Cardiac fibroblast (primary cell): ENCODE measurements at places on chromosomes 6 and 20.

GRCh38 chr6:17485181-17485580 lies 91.8 kb downstream of the CAP2 start:
- DNase-seq: no peak

DNA sequence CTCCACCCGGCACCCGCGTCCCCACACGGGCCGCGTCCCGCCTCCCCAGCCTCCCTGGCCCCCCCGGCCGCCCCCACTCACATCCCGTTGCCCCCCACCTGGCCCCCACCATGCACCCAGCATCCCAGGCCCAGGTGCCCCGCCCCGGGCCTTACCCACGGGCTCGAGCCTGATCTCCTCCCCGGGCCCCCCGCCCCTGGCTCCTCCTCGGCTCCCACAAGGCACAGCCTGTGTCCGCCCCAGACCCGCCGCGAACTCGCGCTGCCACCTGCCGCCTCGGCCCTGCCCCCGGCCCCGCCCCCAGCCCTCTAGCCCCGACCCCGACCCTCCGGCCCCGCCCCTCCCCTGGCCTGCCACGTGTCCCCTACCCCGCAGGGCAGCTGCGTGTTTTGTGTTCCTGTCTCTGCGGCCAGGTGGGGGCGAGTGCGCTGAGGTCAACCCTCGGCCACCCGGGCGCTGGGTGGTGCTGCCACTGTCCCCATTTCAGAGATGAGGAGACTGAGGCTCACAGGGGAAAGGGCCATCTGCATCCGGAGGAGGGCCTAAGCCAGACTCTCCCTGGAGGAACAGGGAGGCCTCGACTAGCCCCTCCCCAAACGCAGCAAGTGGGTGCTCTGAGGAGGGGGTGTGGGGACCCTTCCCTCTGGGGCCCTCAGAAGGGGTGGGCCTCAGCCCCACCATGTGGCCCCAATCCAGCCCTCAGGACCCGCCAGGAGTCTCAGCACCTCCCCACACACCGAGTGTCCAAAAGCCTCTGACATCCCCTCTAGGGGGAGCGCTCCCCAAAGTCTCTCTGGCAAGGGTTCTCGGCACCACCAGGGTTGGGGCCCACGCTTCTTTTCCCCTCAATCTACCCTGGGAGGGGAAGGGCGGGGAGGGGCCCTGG lies 99.8 kb downstream of the TAF4 start:
- no peak for DNase-seq

DNA sequence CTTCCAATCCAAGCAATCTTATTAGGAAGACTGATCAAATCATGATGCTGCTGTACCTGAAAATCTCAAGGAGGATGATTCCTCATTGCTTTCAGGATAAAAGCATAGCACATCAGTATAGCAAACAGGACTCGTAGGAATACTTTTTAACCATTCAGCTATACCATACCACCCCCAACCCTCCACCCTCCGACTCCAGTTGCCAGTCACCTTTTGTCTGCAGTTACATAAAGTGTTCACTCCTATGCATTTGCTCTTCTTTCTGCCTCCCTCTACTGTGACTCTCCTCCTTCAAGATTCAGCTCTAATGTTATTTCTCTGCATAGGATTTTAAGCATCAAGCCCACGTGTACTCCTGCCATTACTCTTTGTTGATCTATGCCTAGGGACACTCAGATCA lies 124.7 kb upstream of the KCNQ5 start:
- no peak for DNase-seq

DNA sequence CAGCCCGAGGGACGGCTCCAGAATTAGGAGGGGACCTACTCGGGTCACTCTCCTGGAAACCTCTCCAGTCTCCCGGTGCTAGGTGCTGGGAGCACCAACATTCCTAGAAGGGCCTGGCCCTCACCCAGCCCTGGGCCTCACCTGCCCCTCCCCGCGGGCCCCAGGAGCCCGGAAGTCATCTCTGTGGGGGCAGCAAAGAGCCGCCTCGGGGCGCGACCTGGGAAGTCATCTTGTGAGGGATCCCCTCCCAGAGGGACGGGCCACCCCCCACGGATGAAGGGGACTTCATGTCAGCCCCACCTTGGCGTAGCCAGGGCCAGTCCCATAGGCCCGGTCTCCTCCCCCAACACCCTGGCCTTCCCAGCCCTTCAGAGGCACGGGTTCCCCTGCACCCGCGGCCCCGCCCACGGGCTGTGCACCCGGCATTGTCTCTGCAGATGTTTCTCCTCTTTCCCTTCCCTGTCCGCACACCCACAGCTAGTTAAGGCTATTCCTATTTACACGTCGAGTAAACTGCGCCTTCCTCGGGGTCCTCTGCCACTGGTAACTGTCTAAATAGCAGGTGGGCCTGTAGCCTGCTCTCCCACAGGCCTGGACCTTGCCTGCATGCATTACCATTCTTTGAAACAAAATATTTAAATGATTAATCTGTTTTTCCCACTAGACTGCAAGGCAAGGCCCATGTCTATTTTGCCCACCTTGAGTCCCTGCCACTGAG lies 896 bp upstream of the RNASET2 start:
- DNase-seq: no peak
